ENCODE measurements at places on chromosomes 5 and 9.

- DNase-seq, result no peak
Measured at GRCh38 chr9:118215549-118215948, 511.3 kb downstream of the TLR4 start.

DNA sequence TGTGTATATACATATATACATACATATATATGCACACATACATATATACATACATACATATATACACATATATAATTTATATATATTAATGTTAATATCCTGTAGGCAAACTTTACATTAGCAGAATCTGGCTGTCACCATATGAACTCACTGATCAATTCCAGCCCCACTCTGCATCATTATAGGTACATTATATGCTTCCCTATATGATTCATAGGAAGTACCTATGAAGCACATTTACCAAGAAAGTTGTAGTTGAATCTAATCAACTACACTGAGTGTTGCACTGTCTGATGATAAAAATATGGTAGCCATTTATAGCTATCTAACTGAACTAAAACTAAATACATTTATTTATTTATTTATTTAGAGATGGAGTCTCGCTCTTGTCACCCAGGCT is 5.5 kb upstream of the SPATA6L start:
- DNase-seq, result no peak

DNA sequence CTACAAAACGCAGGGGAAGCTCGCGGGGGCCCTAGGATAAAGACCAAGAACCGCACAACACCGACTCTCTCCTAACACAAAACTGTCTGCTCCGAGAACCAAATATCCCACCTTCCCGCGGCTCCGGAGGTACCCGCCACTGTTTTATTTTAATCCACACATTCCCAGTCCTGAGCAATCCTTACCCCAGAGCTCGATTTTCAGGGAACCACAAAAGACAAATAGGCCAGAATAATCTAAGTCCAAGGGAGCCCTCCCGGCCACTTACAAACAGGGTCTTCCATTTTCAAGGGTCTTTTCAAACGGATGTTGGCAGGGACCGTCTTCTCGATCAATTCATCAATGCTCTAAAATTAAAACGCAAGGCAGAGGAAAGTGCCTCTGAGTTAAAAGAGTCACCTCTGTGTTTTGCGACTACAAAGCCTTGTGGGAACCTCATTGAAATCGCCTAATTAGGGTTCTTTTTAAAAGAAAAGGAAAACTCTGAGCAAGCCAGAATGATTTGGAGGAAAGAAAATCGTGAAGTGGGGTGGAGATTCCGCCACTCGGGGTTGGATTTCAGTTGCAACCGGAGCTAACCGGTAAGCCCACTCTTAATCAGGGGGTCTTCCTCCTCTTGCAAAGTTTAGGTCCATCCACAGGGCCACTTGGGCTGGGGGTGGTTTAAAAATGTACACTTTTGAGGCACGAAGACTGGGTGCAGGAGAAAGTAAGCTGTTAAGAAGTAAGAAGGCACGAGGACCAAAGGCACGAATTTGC is 1.0 kb downstream of the GLDC start:
- no peak for DNase-seq

DNA sequence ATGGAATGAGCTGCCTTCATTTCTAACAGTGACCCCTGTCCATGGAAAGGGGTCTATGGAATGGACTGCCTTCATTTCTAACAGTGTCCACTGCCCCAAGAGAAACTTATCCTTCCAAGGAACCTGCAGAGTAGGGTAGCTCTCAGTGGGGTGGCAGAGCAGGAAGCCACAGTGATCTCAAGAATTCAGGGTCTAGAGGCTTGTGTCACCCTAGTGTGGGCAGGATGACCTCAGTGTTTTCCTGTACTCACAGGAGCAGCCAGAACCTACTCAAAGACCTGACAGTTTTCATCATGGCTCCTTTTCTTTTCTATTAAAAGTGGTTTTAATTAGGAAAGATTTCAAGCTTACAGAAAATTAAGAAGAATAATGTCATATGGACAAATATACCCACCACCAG is 27.5 kb downstream of the SEC61B start:
- DNase-seq, result no peak

DNA sequence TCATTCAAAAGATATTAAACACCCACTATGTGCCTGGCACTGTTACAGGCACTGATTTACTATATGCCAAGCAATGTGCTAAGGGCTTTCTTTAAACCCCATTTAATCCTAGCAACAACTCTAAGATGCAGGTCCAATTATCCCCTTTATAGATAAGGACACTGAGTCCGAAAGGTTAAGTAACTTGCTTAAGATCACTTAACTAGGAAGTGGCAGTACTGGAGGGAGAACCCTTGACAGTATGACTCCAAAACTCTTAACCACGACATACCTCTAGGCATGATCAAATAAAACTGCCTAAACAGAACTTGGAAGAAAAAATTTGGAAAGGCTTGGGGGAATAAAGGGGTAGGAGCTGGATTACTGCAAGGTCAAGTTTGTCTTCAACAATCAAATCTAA is 1.7 kb downstream of the RAB14 start:
- DNase-seq, result no peak

DNA sequence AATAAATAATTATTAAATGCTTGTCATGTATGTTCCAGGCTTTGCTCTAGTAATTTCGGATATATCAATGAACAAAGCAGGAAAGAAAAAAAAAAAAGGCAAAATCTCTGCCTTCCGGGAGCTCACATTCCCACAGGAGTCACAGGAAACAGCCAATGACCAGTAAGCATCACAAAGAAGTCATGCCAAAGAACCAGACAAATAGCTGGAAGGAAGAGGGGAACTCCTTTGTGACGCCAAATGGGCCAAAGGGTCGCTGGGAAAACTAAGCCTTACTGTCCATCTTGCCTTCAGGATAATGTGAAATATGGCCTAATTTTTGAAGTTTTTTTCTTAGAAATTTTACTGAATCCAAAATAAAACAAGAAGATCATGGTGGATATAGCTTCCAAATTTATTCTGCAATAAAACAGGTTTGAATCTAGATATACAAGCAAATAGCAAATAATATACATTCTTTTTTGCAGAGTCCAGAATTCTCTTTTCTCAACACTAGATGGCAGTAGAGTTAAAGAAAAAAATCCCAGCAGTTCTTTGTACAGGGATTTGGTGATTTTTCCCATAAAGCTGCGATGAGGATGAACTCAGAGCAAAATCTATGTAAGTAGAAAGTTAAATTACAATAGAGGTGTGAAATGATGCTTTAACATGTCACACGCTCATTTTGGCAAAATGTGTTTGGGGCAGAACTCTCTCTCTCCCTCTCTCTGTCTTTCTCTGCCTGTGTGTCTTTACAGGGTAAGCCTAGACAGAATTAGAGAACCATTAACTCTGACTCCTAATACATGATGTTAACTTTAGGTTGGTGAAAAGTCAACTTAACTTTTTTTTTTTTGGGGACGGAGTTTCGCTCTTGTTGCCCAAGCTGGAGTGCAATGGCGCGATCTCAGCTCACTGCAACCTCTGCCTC is 60.0 kb upstream of the TUT7 start:
- no peak for DNase-seq

GRCh38 chr9:109416135-109416706 is 81.9 kb downstream of the PTPN3 start:
- DNase-seq, result no peak

DNA sequence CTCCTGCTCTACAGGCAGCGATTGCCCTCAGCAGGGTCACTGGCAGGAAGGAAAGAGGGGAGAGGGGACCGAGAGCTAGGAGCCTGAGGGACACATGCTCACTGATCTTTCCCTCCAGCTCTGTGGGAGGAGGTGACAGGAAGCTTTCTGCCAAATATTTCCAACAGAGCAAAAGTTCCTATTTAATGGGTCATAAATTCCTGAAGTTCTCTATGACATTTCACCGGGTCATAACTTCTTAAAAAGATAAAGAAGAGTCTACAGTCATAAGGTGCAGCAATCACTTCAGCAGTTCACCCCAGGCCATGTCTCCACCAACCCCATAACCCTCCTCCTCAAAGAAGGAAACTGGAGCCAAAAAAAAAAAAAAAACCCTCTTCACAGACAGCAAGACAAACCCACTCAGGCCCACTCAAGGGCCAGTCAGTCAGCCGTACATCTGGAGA is 481.1 kb downstream of the NR2F1-AS1 start:
- no peak for DNase-seq
